ENCODE measurements at places on chromosomes 4 and X.

- DNase-seq, result no peak
These were observed 353.1 kb upstream of the SPOCK3 start for GRCh38 chr4:167587361-167587760.

GRCh38 chr4:108512615-108513505 lies 107.5 kb upstream of the RPL34 start:
- no peak for DNase-seq

- DNase-seq, result no peak
These were observed 55.1 kb upstream of the GUCY1A1 start for GRCh38 chr4:155611501-155611900.

DNA sequence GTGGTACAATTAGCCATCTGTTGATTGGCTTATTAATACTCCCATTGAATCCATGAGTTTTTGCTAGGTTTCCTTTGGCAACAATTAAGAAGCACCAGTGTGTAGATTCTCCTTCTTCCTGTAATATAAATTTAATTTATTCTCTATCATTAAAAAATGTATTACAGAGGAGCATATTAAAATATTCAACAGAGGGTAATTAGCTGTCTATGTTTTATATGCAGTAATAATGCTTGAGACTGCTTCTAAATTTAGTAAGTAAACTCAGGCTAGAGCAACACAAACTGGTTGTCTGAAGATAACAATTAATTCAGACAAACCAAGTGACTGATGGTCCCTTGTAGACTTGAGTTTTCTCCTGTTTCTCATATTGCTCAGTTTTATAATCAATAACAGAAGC lies 192.4 kb downstream of the FAT4 start:
- DNase-seq, result no peak

GRCh38 chr4:42277291-42277690 lies 120.0 kb upstream of the SHISA3 start:
- no peak for DNase-seq

DNA sequence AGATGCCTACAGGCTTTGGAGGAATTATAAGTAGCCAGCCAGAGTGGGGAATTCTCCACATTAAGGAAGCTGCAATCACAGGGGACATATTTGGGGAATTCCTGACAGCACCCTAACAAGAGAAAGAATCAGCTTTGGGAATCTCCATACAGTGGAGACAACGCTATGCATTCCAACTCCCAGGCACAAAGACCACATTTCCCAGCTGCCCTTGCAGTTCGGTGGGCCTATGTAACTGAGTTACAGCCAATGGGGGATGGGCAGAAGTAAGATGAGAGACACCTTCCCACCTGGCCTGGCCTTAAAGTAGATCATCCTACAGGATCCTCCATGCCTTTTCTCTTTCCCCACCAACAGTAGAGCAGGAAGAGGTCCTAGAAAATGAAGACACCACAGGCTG lies 43.4 kb upstream of the CCKAR start:
- DNase-seq, result no peak

DNA sequence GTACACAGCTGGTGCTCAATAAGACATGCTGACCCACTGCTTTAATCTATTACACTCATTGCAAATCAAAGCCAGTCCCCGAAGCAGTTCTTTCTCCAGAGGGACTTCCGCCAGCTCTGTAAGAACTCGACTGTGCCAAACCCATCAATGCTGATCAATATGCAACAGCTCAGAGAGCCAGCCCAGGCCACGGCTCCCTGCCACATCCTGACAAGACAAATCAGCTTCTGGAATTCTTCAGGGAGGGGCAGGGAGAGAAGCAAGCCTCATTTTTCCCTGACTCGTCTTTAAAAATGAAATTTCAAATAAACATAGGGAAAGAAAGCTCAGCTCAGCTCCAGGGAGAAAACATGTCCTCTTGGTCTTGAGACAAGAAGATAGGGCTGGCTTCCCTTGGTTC lies 5.3 kb upstream of the ADRA2C start:
- DNase-seq, result no peak

GRCh38 chr4:3821580-3822229 lies 55.5 kb downstream of the ADRA2C start:
- no peak for DNase-seq

- DNase-seq, result no peak
These were observed 129.7 kb downstream of the RAPGEF2 start for GRCh38 chr4:159232465-159233106.

- no peak for DNase-seq
These were observed 577.1 kb downstream of the ANKRD50 start for GRCh38 chr4:124135409-124135813.

- no peak for DNase-seq
These were observed 432.8 kb upstream of the FMR1 start for GRCh38 chrX:147478899-147479298.

- DNase-seq, result no peak
These were observed 1.0 kb upstream of the ANKRD17 start for GRCh38 chr4:73259571-73260090.

DNA sequence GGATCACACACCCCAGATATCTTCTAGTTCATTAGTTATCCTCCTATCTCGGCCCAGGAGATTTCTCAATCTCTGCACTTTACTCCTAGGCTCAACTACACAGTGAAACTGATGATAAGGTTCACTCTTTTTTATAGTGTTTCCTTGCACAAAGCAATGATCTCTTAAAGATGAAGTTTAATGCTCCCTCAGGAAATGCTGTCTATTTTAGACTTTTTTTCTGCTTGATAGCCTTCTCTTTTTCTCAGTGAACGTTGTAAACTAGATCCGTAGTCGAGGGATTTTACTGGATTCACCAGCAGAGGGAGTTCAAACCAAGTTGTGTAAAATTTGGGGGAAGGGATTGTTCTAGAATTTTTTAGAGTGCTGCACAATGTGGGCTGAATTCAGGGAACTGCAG lies 269.6 kb downstream of the GBA3 start:
- DNase-seq, result no peak

DNA sequence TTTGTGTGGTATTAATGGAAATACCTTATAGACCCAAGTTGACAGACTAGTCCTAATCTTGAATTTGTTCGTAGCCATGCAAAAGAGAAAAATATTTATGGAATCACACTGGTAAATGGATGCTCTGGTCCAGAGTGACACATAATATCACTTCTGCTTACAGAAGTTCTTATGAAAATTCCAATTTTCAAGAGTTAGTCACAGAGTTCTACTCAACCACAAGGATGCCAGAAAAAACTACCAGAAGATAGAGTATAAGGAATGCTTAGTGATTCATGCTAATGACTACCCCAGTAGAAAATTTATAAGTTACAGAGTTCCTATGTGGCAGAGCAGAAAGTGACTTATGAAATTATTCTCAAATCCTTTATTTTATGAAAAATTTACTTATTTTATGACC lies 1384.8 kb downstream of the FAM133A start:
- no peak for DNase-seq

GRCh38 chrX:107836958-107837357 lies 11.3 kb downstream of the MID2 start:
- DNase-seq, result no peak

DNA sequence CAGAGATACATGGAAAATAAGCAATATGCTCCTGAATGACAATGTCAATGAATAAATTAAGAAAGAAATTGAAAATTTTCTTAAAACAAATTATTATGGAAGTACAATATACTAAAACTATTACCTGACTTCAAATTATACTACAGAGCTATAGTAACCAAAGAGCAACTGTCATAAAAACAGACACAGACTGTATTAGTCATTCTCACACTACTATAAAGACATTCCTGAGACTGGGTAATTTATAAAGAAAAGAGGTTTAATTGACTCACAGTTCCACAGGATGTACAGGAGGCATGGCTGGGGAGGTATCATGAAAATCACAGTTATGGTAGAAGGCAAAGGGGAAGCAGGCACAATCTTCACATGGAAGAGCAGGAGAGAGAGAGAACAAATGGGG lies 60.0 kb upstream of the CYSLTR1 start:
- no peak for DNase-seq

- no peak for DNase-seq
These were observed 233.1 kb upstream of the SPRY1 start for GRCh38 chr4:123163501-123163900.

- no peak for DNase-seq
These were observed 19.6 kb downstream of the SRPX2 start for GRCh38 chrX:100663642-100664041.

DNA sequence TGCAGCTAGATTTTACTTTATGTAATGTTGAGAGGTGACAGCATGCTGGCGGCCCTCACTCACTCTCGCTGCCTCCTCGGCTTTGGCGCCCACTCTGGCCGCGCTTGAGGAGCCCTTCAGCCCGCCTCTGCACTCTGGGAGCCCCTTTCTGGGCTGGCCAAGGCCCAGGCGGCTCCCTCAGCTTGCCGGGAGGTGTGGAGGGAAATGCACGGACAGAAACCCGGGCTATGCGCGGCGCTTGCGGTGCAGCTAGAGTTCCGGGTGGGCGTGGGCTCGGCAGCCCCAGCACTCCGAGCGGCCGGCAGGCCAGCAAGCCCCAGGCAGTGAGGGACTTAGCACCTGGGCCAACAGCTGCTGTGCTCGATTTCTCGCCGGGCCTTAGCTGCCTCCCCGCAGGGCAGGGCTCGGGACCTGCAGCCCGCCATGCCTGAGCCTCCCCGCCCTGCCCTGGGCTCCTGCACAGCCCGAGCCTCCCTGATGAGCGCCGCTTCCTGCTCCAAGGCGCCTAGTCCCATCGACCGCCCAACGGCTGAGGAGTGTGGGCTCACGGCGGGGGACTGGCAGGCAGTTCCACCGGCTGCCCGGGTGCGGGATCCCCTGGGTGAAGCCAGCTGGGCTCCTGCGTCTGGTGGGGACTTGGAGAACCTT lies 128.7 kb downstream of the GASK1B start:
- no peak for DNase-seq

- DNase-seq, result no peak
These were observed 1798.3 kb upstream of the PCDH7 start for GRCh38 chr4:28921886-28922285.

GRCh38 chrX:39944416-39944815 lies 153.3 kb downstream of the BCOR start:
- DNase-seq, result no peak

DNA sequence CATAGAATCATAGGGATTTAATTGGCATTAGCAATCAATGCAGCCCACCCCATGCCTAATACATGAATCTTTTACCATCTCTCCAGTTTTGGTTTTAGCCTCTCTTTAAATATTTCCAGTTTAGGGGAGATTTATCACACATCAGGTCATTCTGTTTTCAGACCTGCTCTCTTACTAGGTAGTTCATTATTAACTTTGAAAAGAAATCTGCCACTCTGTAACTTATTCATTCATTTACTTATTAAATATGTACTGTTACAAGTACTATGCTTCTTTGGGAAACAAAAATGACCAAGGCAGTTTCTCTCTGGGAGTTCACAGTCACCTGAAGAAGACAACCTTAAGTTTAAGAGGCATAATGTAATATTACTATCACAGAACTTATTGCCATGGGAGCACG lies 62.1 kb downstream of the USO1 start:
- DNase-seq, result no peak

GRCh38 chr4:144645102-144645630 lies 790 bp upstream of the HHIP start:
- DNase-seq, result no peak

GRCh38 chr4:11765849-11766453 lies 337.3 kb upstream of the HS3ST1 start:
- DNase-seq, result no peak

- DNase-seq, result no peak
These were observed 3.9 kb downstream of the L1CAM start for GRCh38 chrX:153882086-153882498.

- no peak for DNase-seq
These were observed 199.1 kb upstream of the NPY2R start for GRCh38 chr4:155009288-155009687.

GRCh38 chrX:150405576-150405975 lies 42.5 kb downstream of the MAMLD1 start:
- no peak for DNase-seq

DNA sequence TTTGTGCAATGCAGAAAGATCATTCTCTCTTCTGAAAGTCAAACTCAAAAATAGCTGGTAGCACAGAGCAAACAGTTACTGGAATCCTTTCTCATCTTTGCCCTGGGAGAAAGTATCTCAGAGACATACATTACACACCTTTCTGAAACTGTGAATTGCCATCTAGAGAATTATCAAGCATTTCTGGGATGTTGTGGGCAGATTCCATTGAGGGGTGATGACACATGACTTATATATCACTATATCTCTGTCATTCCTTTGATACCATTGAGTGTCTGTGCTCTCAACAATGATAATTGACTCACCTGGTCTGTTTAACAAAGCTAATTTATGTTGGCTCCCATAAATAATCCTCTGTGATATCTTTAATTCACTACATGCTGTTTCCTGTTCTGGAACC lies 13.0 kb downstream of the SLIT2 start:
- DNase-seq, result no peak

- DNase-seq, result no peak
These were observed 48.6 kb downstream of the PLS3 start for GRCh38 chrX:115609621-115610020.

DNA sequence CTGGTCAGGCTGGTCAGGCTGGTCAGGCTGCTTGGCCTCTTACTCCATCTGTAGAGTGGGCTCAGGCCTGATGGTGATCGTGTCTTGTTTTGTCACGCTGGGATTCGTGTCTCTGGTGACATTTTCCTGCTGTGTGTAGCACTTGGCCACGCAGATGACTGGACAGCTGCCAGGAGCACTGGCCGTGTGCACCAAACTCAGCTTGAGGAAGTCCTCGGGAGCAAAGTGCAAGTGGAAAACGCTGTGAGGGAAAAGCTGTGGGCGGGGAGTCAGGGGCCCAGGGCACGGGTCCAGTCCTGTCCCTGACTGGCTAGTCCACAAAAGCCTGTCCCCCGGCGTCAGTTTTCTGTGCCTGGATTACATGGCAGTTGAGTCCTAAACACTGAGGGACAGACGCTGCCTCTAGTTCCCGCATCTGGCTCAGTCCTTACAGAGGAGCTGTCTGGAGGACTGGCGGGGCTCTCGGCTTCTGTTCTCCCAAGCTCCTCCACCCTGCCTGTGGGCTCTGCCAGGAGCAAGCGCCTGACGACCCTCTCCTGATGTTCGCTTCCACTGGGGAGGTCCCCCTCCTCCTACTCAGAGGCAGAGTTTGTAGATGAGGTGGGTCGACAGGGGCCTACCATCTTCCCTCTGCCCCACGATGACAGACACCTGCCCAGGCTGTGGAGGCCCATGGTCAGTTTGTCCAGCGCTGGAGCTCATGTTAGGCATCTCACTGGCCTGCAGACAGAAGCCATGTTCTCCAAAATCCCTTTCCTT lies 35.9 kb upstream of the GRPEL1 start:
- no peak for DNase-seq

GRCh38 chr4:71680706-71681105 lies 103.2 kb downstream of the GC start:
- DNase-seq, result no peak

DNA sequence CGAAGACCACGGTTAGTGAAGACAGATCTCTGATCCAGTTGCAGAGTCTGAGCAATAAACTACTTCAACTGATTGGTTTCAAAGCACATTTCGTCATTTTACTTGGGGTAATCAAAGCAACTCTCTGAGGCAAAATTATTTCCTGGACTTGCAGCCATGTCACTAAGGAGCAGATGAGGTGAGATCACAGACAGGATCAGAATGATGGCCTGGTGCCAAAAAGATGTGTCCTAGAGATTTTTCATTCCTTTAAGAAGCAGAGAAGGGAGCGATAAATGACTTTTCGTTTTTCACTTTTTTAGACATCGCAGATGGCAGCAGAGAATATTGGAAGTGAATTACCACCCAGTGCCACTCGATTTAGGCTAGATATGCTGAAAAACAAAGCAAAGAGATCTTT lies 83.9 kb downstream of the PTTG2 start:
- no peak for DNase-seq

All from stimulated activated CD8-positive, alpha-beta memory T cell treated with anti-CD3 and anti-CD28 coated beads, Interleukin-4, amount 100 ng/mL, for 1 hour (primary cell).